ENCODE measurements at places on chromosomes 2 and 18.

DNA sequence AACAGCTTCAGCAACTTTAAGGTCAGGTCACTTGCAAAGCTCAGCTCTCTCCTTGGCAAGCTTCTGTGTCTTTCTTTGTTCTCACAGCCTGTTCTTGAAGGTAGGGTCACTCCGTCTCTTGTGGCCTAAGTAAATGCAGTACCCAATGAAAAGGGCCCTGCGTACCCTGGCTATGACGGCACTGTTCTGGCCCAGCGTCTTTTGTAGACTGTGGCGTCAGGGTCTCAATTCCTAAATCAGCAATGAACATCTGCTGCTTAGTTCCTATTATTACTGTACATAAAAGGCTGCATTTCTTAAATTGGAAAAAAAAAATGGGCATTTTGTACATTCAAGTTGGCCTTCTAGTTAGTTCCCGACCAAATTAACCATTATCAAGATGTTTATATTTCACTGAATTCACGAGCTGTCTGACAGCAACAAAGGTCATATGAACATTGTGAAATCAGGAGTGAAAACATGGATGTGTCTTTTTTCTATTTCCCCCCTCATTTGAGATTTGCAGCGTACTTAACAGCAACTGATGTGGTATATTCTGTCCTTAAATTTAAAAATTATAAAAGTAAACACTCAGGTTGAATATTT, 17.0 kb upstream of the MTCL1 start:
- DNase-seq = no peak

DNA sequence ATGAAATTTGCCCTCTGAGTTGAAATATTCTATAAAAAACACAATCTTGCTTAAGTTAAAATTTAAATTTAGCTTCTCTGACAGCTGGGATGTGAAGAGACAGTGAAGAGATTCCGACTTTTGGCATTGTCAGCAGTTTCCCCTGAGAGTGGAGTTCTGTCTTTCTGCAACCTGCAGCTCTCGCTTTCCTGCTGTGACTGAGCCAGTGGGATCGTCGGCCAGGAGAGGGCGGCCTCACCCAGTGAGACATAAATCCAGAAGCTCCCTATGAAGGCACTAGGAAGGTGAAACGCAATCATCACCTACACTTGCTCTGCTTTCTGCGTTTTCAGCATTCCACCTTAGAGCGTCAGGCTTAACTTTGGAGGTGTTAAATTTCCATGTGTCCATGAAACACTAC, 75.4 kb upstream of the HNMT start:
- peak; percentile 35 for DNase-seq

DNA sequence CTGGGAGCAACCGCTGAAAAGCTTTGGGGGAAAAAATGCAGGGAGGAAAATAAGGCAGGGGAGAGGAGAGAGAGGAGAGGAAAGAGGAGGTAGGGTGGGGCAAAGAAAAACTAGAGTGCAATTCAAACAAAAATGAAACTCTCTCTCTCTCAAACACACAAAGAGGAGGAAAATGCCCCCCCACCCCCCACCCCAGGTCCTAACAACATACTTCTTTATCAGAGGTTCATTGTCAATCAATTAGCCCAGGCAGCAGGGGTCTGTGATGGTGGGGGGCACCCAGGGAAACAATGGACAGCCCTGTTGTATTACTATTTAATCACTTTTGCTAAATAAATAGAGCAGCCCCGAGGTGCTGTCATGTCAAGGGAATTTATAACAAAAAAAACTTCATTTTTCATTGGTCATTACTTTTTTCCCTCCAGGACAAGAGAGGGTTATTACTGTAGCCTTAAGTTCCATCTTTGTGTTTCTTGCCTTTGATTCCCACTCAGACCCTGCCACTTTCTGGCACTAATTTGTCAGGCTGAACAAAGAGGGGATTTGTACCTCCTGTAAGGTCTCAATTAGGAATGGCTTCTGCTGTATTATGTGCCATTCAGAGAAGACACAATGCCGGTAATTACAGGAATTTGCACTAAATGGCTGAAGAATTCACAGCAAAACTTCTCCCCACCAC, 55.0 kb downstream of the PLEKHM3 start:
- no peak for DNase-seq

GRCh38 chr18:48975817-48976649, 25.3 kb upstream of the SMAD7 start:
- peak; percentile 70 for DNase-seq

DNA sequence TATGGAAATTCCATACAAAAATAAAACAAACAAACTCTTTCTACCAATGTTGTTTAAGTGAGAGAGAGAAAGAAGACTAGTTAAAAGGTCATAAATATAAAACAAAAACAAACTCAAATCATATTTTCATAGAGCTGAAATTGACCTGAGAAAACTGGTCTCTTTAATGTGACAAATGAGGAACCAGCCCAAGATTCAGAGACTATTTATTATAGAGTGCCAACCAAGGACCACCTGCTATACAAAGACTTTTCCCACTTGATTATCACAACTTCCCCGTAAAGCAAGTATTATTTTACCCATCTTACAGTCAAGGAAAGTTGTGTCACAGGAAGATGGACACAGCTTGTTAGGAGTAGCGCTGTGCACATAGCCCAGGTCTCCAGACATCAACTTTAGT, 13.3 kb downstream of the ANKRD44 start:
- DNase-seq = peak; percentile 60

- DNase-seq = no peak
Measured at GRCh38 chr2:86044614-86045013, 61.1 kb downstream of the POLR1A start.

- DNase-seq = no peak
Measured at GRCh38 chr2:74392449-74392743, 12.3 kb upstream of the DCTN1 start.

GRCh38 chr2:150469706-150470274, 17.7 kb downstream of the RND3 start:
- no peak for DNase-seq

DNA sequence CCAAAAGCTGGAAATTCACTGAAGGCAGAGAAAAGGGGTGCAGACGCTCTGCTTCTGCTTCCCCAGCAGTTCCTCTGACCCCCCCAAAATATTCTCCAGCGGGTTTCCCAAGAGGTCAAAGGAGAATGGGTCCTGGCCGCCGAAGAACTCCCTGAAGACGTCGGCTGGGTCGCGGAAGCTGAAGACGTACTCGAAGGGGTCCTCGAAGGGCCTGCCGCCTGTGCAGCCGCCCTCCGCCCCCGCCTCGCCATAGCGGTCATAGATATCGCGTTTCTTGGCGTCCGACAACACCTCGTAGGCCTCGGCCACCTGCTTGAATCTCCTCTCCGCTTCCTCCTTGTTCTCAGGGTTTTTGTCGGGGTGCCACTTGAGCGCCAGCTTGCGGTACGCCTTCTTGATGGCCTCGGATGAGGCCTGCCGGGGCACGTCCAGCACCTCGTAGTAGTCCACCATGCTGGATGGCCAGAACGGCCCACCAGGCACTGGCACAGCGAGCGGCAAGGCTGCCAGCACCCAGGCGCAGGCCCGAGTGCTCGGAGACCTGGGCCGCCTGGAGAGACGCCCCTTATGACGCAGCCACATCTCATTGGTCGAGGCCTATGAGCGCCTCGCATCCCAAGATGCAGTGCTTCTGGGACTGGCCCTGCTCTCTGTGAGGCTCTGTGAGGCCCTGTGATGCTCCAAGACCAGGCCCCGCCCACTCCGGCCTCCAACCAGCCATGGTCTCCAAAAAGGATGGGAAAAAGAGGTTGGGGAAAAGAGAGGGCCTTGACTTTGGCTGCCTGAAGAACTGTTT, 14.8 kb downstream of the UGT1A3 start:
- DNase-seq = no peak

GRCh38 chr2:37283207-37283606, 41.4 kb downstream of the PRKD3 start:
- no peak for DNase-seq

- DNase-seq = no peak
Measured at GRCh38 chr18:63752636-63753035, 22.6 kb upstream of the SERPINB7 start.

DNA sequence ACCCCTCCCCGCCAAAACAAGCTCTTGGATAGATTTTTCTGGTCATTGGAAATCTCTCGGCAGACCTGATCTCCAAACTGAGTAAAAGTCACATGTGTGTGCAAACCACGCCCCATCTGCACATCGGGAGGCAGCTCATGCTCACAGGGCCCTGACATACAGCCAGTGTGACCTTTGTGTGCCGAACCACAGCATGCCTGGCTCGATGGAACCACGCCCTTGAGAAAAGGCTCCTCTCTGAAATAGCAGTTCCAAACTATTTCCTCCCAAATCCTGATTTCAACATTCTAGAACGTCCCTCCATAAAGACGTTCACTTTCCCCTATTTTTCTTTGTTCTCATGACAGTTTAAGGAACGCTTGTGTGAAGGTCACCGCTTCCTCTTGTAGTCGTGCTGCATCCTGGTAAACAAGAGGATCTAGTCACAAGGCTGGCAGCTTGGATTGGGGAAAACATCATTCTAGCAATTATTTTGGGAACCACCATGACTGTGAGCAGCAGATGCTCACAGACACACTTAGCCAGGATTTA, 59.3 kb upstream of the MAP4K4 start:
- DNase-seq = no peak

DNA sequence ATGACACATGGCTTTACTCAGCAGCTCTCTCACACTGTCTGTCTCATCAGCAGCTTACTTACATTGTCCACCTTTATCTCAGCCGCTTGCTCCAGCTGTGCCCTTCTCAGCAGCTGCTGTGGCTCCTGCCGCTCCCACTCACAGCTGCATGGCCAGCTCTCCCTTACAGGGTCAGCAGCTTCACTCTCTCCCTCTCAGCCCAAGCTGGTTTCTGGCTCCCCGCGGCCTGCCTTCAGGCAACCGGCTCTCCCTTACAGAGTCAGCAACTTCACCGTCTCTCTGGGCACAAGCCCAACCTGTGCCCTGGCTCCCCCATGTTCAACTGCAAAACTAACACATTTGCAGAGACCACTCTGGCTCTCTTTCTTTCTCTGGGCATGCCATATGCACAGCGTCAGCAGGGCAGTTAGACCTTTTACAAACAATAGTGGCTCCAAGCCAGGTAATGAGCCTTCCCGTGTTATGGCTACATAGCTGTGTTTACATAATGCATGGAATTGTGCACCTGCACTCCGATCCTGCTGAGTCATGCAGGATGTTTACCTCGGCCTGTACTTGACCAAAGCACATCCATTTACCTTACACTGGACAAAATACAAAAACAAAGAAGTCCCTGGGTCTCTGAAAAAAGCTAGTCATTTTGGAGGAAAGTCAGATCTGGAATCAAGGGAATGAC, 167.3 kb downstream of the DOK6 start:
- DNase-seq = peak; percentile 27

DNA sequence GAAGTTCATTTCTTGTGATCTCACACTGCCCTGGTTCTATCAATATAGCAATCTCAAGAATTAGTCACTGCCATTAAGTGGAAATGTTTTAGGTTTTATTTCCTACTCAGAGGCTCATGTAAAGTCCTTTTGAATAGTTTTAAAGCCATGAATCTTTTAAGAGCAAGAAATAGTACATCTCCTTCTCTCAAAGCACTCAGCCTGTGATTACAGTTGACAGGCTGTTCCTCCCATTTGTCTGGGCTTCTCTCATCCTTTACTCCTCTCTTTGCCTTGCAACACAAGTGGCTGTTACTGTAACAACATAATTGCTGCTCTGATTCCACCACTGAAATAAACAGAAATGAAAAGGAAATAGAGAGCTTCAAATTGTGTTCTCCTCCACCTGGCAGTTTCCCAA, 18.4 kb downstream of the GRP start:
- no peak for DNase-seq

GRCh38 chr2:129297430-129297829, 682.0 kb upstream of the RAB6C start:
- peak; percentile 22 for DNase-seq

DNA sequence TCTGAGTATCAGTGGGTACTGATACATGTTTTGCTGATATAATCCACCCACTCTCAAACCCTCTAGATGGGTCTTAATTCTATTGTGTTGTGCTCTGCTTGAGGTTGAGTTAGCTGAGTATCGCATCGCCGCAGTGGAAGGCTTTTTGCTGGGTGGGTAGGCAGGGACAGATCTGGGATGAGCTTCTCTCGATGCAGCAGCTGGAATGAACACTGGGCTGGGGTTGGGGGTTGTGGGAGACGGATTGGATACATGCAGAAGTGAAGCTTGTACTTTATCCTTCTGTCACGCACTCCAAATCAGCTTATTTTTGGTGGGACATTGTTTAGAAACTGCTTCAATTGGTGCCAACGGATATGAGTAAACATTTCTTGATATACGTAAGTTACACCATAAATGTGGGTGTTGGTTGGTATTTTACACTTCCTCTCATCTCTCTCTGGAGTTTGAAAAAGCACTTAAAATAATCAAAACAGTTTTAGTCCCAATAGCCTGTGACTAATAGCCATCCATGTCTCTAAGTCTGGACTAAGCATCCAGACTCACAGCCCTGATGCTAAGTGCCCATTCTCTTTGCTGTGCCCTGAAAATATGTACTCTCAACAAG, 107.1 kb downstream of the POLE4 start:
- DNase-seq = no peak

- DNase-seq = no peak
Measured at GRCh38 chr18:24924066-24924716, 427.8 kb downstream of the ZNF521 start.

DNA sequence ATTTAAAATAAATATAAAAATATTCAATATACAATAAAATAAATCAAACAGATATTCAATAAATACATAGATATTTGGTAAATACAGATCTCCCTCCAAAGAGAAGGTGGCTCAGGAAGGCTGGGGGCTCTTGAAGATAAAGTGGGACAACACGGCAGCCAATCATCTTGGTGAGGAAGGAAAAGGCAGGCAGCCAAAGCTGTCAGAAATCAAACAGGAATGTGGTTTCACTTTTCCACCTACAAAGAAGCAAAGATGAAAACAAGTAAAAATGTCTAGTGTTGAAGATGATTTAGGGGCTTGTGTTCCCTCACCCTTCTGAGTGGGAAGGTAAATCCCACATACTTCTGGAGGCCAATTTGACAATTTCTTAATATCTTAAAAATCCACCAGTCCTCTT, 85.7 kb downstream of the B3GNT2 start:
- DNase-seq = no peak

- DNase-seq = no peak
Measured at GRCh38 chr18:45156946-45157345, 458.3 kb upstream of the SLC14A2 start.

DNA sequence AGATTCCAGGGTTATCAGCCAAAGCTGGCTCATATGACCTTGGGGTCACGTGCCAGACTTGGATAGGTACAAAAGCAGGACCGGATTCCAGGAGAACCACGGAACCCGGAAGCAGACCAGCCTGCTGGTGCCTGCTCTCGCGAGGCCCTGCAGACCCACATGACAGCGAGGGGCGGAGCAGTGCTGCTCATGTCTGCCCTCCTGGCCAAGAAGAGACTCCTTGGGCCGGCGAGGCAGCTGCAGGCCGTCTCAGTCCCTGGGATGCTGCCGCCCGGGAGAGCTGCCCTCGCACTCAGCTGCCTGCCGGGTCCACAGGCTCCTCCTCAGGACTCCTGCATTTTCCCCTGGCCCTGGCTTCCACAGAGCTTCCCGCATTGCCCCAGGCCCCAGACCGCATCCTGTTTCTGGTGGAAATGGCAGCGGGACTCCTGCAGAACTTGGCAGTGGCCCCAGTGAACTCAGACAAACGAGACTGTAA, 739.5 kb downstream of the SOCS6 start:
- DNase-seq = no peak

All from NB4 (cell line).